RKO (cell line): ENCODE measurements at places on chromosomes 7 and 10.

GRCh38 chr10:123550675-123551096 is 115.5 kb upstream of the GPR26 start:
- DNase-seq: no peak

- no peak for DNase-seq
These were observed 54.8 kb upstream of the CACUL1 start for GRCh38 chr10:118809357-118810220.

- peak; percentile 60 for DNase-seq
These were observed 43.9 kb downstream of the IFIT5 start for GRCh38 chr10:89458291-89458690.

DNA sequence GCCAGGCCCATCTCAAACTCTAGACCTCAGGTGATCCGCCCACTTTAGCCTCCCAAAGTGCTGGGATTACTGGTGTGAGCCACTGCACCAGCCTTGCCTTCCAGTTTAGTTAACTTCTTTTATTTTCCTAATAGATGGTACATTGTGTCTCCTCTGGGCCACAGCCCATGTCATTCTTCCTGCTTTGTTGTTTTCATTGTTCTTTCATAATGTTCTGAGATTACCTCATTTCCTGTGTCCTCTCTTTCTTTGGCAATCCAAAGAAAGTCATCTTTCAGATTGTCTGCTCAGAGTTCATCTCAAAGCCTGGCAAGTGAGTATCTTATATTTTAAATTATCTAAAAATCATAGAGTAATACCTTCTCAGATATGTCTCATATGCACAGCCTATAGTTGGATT is at the start of gene OLAH:
Gene OLAH, plus strand, starts transcription at position 270 of the 400 bp plus-strand sequence. CDS start 3,346 bp downstream, outside the sequence.
- DNase-seq: peak; percentile 41

GRCh38 chr7:159042581-159043101 is 102.0 kb downstream of the VIPR2 start:
- DNase-seq: no peak

- no peak for DNase-seq
These were observed 179.3 kb downstream of the ABCA13 start for GRCh38 chr7:48350515-48350914.

DNA sequence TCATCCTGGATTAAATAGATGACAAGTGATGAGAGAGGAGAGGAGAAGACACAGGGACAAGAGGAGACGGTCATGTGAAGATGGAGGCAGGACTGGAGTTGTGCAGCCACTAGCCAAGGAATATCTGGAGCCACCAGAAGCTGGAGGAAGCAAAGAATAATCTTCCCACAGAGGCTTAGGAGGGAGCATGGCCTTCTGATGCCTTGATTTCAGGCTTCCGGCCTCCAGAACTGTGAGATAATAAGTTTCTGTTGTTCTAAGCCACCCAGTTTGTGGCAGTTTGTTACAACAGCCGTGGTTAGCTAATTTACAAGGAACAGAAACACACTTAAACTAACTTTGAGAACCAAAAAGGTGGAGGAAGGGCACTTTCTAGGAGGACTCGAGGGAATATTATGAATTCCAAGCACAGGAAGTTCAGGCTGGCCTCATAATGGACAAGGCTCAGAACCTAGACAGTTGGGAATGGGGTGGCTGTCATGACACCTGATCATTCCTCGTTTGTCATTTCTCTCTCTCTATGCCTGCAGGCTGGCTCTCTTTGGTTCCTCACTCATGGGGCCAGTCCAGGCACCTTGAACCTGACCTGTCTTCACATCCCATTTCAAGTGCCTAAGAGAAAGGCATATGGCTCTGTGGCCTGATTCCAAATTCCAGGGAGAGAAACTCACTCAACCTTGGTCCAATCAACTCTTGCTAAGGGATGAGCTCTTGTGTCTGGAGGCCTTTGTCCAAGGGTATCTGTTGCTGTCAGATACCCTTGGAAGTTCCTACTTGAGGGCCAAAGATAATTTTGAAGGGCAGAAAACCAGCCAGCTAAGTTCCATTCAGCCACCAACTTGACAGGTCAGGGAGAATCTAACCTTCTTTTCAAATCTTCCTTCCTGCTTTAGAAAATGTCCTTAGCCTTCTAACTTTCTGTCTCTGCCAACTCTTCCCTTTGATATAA is 33.5 kb upstream of the PDZD8 start:
- no peak for DNase-seq

DNA sequence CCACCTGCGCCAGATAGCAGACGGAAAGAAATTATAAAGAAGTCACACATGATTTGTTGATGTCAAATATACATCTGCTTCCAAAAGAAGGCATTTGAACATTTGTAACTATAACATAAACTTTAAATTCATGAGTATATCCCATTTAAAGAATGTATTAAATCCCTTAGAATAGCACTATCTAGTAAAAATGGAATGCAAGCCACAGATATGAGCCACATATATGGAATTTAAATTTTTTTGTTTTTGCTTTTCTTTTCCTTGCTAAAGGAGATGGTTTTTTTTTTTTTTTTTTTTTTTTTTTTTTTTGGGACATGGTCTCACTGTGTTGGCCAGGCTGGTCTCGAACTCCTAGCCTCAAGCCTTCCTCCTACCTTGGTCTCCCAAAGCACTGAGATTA is 730.8 kb downstream of the PHTF2 start:
- DNase-seq: no peak

- no peak for DNase-seq
These were observed 46.3 kb upstream of the ZNF365 start for GRCh38 chr10:62327885-62328284.

GRCh38 chr10:7558036-7558435 is 108.7 kb downstream of the ITIH5 start:
- no peak for DNase-seq

DNA sequence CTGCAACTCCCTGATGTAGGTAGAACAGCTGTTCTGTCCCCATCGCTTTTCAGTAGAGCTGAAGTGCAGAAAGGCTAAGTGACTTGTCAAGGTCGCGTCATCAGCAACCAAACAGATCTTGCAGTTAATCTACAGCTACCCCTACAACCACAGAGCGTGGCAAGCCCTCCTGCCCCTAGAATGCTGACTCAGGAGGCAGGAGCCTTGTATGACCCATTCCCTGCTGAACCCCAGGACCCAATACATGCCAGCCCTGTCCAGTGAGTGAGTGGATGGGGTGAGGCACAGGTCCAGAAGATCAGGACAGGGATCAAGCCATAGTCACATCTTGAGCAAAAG is 26.6 kb upstream of the GJD4 start:
- no peak for DNase-seq
